ENCODE measurements at places on chromosomes 13 and 19. TPM values are rescaled to one million over a fixed set of nuclear protein-coding genes. Genes with fewer than 3 reads are reported as not detected.

Gene NLRP12
- 0.42 TPM for total RNA-seq

Gene STAP2
- 14.4 TPM for total RNA-seq

Gene IL11
- 0.42 TPM for total RNA-seq

Gene ONECUT3
- total RNA-seq: not detected

Gene HSH2D
- total RNA-seq: 2.4 TPM

Gene RDH8
- total RNA-seq: not detected

Gene IFNL4
- not detected for total RNA-seq

Gene TMEM255B
- total RNA-seq: 4.9 TPM

Gene CCDC9
- total RNA-seq: 8.0 TPM

Gene OSCAR
- 0.21 TPM for total RNA-seq
